ENCODE measurements at places on chromosomes 2 and 18. TPM values are rescaled to one million over a fixed set of nuclear protein-coding genes. Genes with fewer than 3 reads are reported as not detected.

- H3K4me1 ChIP-seq, result peaks cover 11% of the 10 kb centered on the region
- no peak overlapping the region for H3K4me3 ChIP-seq
- H3K27ac ChIP-seq, result no peak overlapping the region
- no peaks in the 10 kb centered on the region for H3K27me3 ChIP-seq
- no peak for DNase-seq
These were observed 2.5 kb upstream of the DUSP2 start for GRCh38 chr2:96147593-96148201.

GRCh38 chr2:218036371-218036770 is 32.7 kb upstream of the RUFY4 start:
- H3K27me3 ChIP-seq, result peaks cover 11% of the 10 kb centered on the region
- no peak overlapping the region for H3K4me3 ChIP-seq
- no peak overlapping the region for H3K27ac ChIP-seq

DNA sequence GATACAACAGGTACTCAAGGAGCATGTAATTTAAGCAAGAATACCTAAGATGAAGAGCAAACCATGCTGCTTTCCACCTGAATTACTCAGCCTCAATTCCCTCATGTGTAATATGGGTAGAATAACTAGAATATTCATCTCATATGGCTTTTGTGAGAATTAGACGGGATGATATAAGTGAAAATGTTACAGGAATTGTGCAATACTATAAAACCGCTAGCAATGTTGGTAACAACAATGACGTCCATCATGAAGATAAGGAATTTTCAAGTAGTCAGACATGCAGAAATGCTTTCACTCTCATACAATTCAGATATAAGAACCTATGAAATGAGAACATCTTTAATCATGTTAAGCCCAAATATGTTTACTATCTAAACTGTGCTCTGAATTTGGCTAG is 2106.6 kb upstream of the CELF4 start:
- H3K27me3 ChIP-seq, result no peaks in the 10 kb centered on the region
- no peaks in the 10 kb centered on the region for H3K4me1 ChIP-seq
- no peaks in the 10 kb centered on the region for H3K36me3 ChIP-seq

GRCh38 chr18:53441761-53442414 is 782.6 kb downstream of the MBD2 start:
- no peak overlapping the region for H3K4me3 ChIP-seq
- peaks cover 4% of the 10 kb centered on the region for H3K27me3 ChIP-seq
- DNase-seq, result no peak
- H3K27ac ChIP-seq, result no peak overlapping the region
- H3K4me1 ChIP-seq, result no peaks in the 10 kb centered on the region

GRCh38 chr2:98508709-98509066 is 64.0 kb downstream of the INPP4A start:
- H3K4me3 ChIP-seq, result no peak overlapping the region
- H3K36me3 ChIP-seq, result no peaks in the 10 kb centered on the region
- no peak for DNase-seq
- no peak overlapping the region for H3K27ac ChIP-seq

Gene NPHP1
- total RNA-seq, result 1.3 TPM

GRCh38 chr2:200155652-200156051 is 150.8 kb upstream of the SPATS2L start:
- no peaks in the 10 kb centered on the region for H3K4me1 ChIP-seq
- no peaks in the 10 kb centered on the region for H3K27me3 ChIP-seq
- no peaks in the 10 kb centered on the region for H3K36me3 ChIP-seq
- no peak overlapping the region for H3K27ac ChIP-seq
- no peak for DNase-seq

- H3K4me3 ChIP-seq, result no peak overlapping the region
- H3K36me3 ChIP-seq, result no peaks in the 10 kb centered on the region
- DNase-seq, result no peak
- no peaks in the 10 kb centered on the region for H3K4me1 ChIP-seq
These were observed 1.1 kb upstream of the BOLL start for GRCh38 chr2:197786010-197786877.

DNA sequence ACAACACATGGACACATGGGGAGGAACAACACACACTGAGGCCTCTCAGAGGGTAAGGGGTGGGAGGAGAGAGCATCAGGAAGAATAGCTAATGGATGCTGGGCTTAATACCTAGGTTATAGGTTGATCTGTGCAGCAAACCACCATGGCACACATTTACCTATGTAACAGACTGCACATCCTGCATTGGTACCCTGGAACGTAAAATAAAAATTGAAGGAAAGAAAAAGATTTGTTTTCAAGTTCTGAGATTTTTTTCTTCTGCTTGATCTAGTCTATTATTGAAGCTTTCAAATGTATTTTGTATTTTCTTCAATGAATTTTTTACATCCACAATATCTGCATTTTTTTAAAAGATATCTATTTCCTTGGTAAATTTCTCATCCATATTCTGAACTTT is 59.3 kb upstream of the SLC4A10 start:
- no peak overlapping the region for H3K27ac ChIP-seq
- no peaks in the 10 kb centered on the region for H3K36me3 ChIP-seq
- DNase-seq, result no peak
- H3K4me3 ChIP-seq, result no peak overlapping the region
- H3K27me3 ChIP-seq, result no peaks in the 10 kb centered on the region

DNA sequence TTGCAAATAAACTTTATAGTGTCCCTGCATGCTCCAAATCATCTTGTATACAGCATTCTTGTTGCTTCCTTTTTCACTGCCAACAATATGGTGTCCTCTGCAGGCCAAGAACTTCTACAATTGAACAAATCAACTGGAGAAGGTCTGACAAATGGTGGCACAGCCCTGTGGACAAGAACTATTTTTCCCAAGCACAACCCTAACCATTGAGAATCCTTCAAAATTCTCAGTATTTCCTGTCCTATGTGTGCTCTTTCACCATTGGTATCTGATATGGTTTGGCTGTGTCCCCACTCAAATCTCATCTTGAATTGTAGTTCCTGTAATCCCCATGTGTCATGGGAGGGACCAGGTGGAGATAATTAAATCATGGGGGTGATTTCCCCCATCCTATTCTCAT is 865.1 kb upstream of the ACVR2A start:
- H3K4me3 ChIP-seq, result no peak overlapping the region
- no peaks in the 10 kb centered on the region for H3K4me1 ChIP-seq
- no peak overlapping the region for H3K27ac ChIP-seq
- no peak for DNase-seq

Gene PRKAG3
- not detected for total RNA-seq

GRCh38 chr2:55107436-55107835 is 57.2 kb upstream of the RTN4 start:
- no peaks in the 10 kb centered on the region for H3K36me3 ChIP-seq
- no peak overlapping the region for H3K4me3 ChIP-seq
- DNase-seq, result no peak

All from PC-3 (cell line).